Stomach (tissue), 19 donors: ENCODE measurements at places on chromosomes 2 and 18. TPM values are rescaled to one million over a fixed set of nuclear protein-coding genes. Genes with fewer than 3 reads are reported as not detected.

The PLEKHB2 gene
- 60.3 TPM for polyA plus RNA-seq

The CRYBA2 gene
- polyA plus RNA-seq: 1.2 TPM

The LRRFIP1 gene
- polyA plus RNA-seq: 43.7 TPM

The RNU2-63P gene
- not detected for polyA plus RNA-seq

The RGPD5 gene
- 6.5 TPM for polyA plus RNA-seq

The NFE2L2 gene
- polyA plus RNA-seq: 84.6 TPM

The UNC80 gene
- 0.15 TPM for polyA plus RNA-seq

The ATP6V1C2 gene
- polyA plus RNA-seq: 0.61 TPM

The SETBP1 gene
- polyA plus RNA-seq: 2.0 TPM
